GM23338 (cell line): ENCODE measurements at places on chromosomes 7 and 10.

GRCh38 chr10:44747593-44748172 is 163.5 kb upstream of the TMEM72 start:
- DNase-seq, result no peak

DNA sequence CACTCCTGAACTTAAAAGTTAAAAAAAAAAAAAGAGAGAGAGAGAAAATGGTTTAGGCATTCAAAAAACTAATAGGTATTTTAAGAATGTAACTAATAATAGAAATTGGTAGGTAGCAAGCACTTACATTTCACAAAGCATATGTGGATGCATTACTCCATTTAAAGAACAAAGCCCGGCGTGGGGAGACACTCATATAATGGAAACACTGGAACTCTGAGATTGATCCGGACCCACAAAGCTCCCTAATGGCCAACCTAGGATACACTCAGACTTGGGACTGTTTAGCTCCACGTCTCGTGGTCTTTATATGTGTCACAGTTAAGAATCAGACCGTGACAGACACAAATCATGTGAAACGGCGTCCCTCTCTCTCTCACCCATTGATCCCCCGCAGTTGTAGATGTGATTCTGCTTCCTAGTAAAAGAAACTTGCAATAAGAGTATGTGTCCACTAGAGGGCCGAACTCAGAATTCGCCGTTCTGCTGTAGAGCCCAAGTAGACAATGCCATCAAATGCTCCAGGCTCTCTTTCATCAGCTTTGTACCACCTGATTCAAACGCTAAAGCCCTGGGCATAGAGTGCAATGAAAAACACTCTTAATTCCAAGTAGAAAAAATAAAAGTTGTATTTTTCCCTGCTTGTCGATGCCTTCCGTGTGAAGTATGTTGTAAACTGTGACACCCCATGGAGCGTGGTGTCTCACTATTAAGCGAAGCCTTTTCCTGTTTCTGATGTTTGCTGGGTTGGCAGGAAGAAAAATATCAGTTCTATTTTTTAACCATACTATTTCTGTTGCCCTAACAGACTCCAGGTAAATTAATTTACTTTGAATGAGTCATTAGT is 429.0 kb upstream of the MTPN start:
- DNase-seq, result peak; percentile 88

- no peak for DNase-seq
Observed at GRCh38 chr10:95860166-95860940, 47.4 kb upstream of the CC2D2B start.

- DNase-seq, result no peak
Observed at GRCh38 chr7:91866599-91867148, 13.8 kb downstream of the MTERF1 start.

GRCh38 chr7:110835849-110836248 is 255.1 kb upstream of the LRRN3 start:
- DNase-seq, result no peak

- no peak for DNase-seq
Observed at GRCh38 chr10:57699944-57700343, 567.8 kb downstream of the IPMK start.

DNA sequence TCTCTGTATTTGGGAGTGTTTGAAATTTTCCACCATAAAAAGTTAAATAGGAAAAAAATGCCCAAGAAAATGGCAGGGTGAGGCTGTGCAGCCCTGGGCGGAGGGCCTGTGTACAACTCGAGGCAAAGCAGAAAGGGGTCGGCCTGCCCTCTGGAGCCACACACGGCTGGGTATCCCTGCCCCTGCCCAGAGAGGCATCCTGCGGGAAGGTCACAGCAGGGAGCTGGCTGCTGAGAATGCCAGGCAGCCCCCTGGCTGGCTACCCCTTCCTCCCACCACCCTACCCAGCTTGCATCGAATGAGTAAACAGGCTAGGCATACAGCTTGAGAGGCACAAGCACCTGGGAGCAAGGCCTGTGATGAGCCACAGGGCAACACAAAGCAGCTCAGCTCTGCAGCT is 46.1 kb downstream of the CAMK2B start:
- DNase-seq, result no peak

DNA sequence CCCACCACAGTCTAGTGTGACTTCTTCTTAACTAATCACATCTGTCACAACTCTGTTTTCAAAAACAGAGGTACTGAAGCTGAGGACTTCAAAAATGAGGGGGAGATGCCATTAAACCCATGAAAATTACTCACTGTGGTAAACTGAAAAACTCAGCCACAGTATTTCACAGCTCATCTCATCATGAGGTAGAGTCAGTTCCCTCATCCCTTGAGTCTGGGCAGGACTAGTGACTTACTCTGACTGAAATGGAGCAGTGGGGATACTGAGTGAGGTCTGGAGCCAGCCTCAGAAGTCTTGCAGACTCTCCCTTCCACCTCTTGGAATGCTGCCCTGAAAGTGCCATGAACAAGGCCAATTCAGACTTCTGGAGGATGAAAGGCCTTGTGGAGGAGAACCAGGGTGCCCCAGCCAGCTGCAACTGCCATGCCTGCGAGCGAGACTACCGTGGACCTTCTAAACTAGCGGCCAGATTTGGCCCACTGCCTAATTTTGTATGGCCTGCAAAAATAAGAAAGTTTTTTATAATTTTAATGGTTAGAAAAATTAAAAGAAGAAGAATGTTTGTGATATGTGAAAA is 24.7 kb upstream of the ANKRD1 start:
- DNase-seq, result no peak

GRCh38 chr10:111084366-111085255 is 7.8 kb downstream of the ADRA2A start:
- DNase-seq, result no peak

GRCh38 chr7:114488696-114489095 is 74.1 kb downstream of the FOXP2 start:
- DNase-seq, result no peak

- DNase-seq, result no peak
Observed at GRCh38 chr7:150895809-150896208, 43.5 kb downstream of the AOC1 start.

GRCh38 chr10:131480861-131481260 is 169.3 kb upstream of the TCERG1L start:
- no peak for DNase-seq

GRCh38 chr7:121473645-121474300 is 77.7 kb upstream of the FAM3C start:
- no peak for DNase-seq

DNA sequence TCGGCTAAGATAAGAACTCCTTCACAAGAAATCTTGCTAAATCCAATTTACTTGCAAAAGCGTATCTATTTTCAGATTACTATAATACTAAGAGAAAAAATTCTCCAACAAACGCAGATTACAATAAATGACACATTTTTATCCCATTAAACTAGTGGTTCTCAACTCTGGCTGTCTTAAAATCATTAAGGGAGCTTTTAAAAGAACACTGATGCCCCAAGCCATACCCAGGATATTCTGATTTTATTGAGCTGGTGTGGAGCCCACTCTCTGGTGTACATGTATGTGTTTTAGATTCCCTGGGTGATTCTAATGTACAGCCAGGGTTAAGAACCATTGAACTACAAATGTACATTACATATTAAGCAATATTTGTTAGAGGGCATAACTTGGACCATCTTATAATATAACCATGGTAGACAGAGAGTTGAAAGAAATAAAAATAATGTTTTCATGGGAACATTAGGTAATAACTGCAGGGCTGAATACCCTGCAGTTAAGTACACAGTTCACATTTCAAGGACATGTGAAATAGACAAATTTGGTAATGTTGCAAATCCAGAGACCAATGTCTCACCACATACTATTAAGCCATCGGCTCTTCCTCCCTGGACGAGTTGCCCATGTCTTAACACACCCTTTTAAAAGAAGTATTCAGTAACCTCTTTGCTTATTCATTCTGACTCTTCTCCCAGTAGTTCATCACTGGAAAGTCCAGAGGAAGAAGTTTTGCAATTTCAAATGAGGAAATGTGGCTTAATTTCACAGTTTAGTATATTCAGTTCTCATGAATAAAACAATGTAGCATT is 6.2 kb downstream of the GSAP start:
- no peak for DNase-seq

GRCh38 chr7:134327896-134328295 is 11.2 kb upstream of the SLC35B4 start:
- DNase-seq, result peak; percentile 90

- DNase-seq, result no peak
Observed at GRCh38 chr7:18788026-18788425, 292.5 kb downstream of the HDAC9 start.

DNA sequence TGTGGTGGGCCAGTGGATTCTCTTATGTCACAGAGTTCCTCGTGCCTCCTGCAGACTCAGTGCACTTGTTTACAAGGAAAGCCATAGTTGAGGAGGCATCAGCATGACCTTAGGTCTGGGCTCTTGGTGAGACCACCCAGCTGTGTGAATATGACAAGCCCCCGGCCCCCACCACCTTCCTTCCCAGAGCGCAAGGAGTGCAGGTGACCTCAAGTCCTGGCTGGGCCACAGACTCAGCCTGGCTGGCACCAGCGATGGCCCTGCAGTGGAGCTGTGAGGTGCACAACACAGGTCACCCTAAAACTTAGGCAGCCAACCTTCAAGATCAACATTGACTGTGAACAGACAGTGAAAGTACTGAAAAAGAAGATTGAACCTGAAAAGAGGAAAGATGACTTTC is 14.2 kb upstream of the SEMA3E start:
- DNase-seq, result no peak

DNA sequence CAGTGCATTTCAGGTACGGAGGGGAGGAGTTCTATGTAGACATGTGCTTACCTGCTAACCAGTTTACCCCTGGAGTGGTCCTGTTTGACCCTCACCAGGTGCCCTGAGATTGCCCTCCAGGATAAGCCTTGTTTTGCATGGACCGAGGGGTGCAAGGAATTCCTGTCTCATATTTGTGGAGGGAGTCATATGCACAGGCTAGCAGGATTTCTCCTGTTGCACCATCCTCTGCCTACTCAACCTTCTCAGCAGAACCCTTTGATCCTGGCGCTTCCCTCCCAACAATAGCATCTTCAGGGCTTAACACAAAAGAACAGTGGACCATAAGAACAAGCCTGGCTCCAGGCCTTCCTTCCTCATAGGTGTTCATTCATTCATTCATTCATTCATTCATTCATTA is 7.2 kb downstream of the TRPV6 start:
- no peak for DNase-seq

GRCh38 chr10:112424651-112425050 is 22.1 kb downstream of the ZDHHC6 start:
- DNase-seq, result no peak

GRCh38 chr10:124524991-124525653 is 63.5 kb downstream of the LHPP start:
- no peak for DNase-seq

DNA sequence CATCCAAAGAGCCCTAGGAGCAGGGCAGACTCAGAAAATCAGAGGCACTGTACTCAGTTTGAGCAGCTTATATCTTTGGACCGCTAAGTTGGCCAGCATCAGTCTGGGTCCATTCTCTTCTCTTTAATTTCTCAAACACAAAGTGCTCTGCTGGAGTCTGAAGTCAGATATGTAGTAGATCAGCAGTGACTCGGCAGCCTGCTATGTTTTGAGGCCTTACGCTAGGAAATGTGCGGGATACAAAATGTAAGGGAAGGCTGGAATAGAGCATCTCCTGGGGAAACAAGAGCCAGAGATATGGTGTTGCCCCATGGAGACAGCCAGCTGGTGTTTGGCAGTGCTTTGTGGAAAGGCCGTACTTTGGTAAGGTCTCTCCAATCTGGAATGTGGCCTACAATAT is 60.6 kb upstream of the VKORC1L1 start:
- DNase-seq, result no peak

GRCh38 chr10:50470345-50470744 is 153.4 kb downstream of the SGMS1 start:
- DNase-seq, result peak; percentile 18

DNA sequence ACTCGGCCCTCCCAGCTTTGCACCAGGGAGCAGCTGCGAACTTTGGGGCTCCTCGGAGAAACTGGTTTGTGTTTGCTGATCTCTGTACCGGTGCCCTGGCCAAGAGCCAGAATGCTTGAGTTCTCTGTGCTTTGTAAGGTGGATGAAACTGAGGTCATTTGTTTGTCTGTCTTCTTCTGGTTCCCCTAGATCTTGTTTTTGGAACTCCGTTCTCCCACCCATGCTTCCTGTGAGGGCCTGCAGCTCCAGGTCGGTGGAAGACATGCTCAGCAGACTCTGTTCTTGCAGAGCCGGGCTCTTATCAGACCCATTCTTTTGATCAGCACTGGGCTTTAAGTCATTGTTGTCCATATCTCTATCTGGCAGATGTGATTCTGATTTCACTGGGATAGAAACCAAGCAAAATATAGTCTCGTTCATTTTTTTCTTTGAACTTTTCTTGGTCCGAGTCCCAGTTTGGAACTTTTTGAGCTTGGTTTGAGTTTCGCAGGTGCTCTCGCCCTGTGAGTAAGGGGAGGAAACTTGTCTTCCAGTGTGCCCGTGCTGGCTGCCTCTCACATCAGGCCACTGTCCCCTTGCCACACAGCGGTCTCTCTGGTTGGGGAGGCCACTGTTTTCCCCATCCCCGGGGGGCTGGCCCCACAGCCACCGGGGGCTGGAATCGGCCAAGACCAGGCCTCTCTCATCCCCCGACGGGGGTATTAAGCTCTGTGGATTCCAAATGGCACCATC is 31.2 kb downstream of the JCAD start:
- DNase-seq, result no peak

DNA sequence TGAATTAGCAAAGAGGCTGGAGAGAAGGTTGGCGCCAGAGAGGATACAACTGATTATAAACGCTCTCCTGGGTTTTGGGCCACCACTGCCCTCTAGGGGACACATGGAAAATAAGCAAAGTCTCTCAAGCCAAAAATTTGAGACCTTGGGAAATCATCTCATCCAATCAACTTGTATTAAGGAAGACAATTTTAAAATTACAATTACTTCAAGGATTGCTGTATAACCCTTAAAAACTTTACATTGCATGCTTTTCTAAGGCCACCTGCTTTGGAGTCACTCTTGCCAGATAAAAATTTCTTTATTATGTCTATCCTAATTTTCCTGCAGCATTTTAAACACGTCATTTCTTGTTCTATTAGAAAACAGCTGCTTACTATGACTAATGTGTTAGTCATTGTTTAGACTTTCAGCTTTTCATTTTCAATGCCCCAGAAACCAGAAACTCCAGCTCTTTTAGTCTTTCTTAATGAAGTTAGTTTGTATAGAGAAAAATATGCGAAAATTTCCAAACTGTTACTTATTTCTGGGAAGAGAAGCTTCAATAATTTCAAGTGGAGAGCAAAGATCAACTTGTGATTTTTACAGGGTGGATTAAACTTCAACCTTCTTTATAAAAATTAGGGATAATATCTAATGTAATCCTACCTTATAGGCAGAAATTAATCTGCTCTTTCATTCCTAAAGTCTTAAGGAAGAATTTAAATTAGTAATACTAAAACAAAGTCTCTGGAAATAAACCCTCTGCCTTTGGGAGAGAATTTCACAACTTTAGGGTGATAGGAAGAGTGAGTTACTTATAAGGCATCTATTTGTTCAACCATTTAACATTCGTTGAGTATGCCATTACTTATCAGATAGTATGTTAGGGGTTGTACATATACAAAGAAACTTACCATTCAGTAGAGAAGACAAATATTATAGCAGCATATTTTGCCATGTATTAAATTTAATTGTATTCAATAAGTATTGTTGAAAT is 20.6 kb upstream of the RHOBTB1 start:
- peak; percentile 83 for DNase-seq

- no peak for DNase-seq
Observed at GRCh38 chr7:110974441-110974840, 116.5 kb upstream of the LRRN3 start.
